ENCODE measurements at places on chromosomes 2 and 18. TPM values are rescaled to one million over a fixed set of nuclear protein-coding genes. Genes with fewer than 3 reads are reported as not detected.
A peak's percentile ranks its signal among the peaks of the same experiment; 100 is the strongest.

Gene RAB27B
- polyA plus RNA-seq: 11.7 TPM

Gene VIL1
- 1.2 TPM for polyA plus RNA-seq

GRCh38 chr2:121365061-121365460 is 80.1 kb upstream of the TFCP2L1 start:
- DNase-seq: no peak

- no peak for DNase-seq
Measured at GRCh38 chr18:50586710-50587109, 26.8 kb downstream of the MAPK4 start.

DNA sequence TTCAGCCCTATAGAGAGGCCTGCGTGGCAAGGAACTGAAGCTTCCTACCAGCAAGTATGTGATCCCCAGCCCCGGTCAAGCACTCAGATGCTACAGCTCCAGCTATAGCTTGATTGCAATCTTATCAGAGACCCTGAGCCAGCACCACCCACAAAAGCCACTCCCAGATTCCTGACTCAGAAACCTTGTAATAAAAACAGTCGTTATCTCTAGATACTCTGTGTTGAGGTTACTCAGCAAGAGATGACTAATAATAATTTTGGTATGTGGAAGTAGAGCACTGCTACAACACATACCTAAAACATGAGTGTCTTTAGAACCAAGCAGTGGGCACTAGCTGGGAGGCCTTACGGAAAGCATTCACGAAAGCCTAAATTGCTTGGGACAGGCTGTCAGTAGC is 216.9 kb downstream of the UXS1 start:
- peak; percentile 30 for DNase-seq

GRCh38 chr18:13313006-13313686 is 94.6 kb downstream of the LDLRAD4 start:
- no peak for DNase-seq

Data from A549 (cell line).